ENCODE measurements at places on chromosomes 16 and 17.

- DNase-seq = no peak
Observed at GRCh38 chr16:86514481-86515376, 4.4 kb downstream of the FOXF1 start.

DNA sequence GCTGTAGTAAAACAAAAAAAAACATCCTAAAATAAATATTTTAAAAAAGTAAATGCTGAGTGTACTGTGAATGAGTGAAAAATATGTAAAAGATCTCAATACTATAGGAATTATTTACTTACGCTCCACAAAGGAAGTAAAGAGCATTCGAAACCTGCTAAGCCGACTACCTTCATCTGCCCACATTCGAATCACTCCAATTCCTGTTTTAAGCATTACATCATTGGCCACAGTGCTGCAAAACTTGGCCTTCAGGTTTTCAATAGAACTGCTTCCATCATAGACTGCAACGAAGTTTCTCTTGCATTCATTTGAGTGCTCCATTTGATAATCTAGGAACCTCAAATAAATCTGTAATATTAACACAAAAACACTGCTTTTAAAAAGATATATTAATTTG, 34.4 kb downstream of the NETO2 start:
- DNase-seq = no peak

- no peak for DNase-seq
Observed at GRCh38 chr16:66735891-66736290, 15.5 kb downstream of the DYNC1LI2 start.

- DNase-seq = no peak
Observed at GRCh38 chr16:31132303-31132979, 3.1 kb downstream of the PRSS8 start.

DNA sequence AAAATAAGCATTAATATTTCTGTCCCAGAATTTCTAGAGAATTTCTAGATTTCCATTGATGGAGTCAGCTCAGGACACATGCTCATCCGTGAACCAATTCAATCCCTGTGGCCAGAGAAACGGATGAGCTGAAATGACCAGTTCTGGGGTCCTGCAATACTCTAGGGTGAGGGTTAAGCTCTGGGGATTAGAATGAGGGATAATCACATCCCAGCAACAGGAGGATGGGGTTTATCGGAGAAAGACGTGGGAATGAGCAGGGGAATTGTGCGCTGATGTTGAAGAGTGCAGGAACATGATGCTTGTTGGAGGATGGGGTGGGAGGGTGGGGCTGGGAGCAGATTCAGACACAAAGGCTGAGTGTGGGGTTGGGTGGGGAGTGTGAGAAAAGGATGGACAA, 64.1 kb downstream of the SLC5A11 start:
- DNase-seq = no peak

- DNase-seq = no peak
Observed at GRCh38 chr17:73856556-73856955, 212.3 kb upstream of the SDK2 start.

- no peak for DNase-seq
Observed at GRCh38 chr17:8745586-8746500, 1.2 kb upstream of the CCDC42 start.

DNA sequence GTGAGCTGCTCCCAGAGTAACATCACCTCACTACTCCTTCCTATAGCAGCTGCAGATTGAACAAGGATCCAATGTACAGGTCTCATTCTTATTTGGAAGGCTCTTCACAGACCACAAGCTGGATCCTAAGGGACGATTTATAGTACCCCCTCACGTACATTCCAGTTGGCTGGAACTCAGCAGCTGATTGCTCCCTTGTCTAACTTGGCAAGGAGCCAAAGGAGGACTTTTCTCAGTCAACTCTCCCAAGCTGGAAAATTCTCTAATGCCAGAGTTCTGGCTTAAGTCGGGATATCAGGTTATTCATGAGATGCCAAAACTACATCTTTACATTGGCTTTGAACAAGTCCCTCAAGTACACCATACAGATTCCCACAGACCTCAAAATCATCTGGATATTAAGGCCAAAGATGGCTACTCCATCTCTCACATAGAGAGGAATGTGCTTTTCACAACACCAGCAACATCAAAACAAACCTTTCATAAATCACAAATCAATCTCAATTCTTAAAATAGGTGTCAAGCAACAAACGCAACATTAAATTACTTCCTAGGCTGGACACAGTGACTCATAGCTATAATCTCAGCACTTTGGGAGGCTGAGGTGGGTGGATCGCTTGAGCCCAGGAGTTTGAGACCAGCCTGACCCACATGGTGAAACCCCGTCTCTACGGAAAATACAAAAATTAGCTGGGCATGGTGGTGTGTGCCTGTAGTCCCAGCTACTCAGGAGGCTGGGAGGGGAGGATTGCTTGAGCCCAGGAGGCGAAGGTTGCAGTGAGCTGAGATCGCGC, 39.3 kb downstream of the SMG6 start:
- no peak for DNase-seq

- no peak for DNase-seq
Observed at GRCh38 chr16:4081521-4082021, 34.7 kb downstream of the ADCY9 start.

- no peak for DNase-seq
Observed at GRCh38 chr16:21023509-21024202, 123.1 kb downstream of the LYRM1 start.

DNA sequence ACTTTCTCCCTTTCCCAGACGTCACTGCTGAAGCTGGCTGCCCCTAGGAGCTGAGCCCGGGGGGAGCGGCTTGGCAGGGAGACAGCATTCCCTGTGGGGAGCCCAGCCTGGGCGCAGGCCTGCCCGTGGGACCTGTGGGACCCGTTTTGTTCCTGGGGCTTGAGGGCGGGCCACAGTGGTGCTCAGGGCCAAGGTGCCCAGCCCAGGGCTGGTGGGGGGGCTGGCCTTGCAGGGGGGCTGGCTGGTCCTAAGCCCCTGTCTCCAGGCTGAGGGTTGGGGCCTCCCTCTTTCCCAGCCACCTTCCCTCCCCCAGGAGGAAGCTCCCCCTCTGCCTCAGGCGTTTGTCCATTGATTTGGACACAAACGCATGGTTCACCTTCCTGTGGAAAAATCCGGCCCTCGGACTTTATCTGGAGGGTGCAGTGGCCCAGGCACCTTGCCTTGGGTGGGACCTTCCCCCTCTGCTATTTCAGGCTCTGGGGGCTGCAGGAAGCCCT, 4.4 kb downstream of the NHERF2 start:
- DNase-seq = no peak

DNA sequence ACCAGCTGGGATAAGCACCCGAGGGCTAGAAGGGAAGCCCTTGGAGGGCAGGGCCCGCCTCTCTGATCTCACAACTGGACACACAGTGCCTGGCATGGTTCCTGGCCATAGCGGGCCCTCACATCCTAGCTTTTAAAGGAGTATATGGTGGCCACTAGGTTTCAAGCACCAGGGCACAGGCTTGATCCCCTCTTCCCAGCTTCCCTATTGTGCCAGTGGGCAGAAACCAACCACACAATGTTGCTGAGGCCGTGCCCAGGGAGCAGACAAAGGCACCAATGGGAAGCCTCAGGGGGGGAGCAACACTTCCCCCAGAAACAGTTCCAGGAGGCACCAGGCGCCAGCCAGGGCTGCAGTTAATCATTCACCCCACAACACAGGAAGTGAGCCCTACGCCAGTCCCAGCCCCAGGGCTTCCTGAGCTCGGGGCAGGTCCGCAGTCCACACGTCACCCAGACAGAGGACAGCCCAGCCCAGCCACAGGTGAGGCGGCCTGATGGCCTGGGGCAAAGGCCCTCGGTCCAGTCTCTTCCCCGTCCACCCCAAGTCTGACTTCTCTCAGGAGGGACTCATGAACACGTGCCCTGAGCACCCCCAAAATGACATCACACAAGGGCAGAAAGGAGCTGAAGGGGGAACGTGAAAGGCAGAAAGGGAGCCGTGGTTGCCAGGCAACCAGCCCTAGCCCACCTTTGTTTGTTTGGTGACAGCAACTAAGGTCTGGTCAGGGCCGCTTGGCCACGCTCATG, 12.8 kb downstream of the SMIM5 start:
- DNase-seq = no peak

DNA sequence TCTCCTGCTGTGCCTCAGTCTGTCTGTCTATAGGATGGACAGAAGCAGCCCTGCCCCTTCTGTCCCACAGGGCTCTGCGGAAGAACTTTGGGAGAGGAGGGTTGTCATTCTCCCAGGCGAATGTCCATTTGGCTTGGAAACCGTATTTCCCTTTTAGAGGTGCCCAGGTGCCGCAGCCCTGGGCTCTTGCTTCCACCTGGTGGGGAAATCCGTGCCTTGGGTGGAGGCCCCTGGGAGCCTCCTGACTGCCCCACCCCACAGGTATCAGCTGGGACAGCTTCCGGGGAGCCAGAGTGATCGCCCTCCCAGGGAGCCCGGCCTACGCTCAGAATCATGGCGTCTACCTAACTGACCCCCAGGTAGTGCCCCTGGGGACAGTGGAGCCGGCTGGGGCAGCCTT, 12.7 kb downstream of the FCSK start:
- DNase-seq = no peak

- DNase-seq = no peak
Observed at GRCh38 chr17:2563543-2563942, 29.9 kb upstream of the PAFAH1B1 start.

DNA sequence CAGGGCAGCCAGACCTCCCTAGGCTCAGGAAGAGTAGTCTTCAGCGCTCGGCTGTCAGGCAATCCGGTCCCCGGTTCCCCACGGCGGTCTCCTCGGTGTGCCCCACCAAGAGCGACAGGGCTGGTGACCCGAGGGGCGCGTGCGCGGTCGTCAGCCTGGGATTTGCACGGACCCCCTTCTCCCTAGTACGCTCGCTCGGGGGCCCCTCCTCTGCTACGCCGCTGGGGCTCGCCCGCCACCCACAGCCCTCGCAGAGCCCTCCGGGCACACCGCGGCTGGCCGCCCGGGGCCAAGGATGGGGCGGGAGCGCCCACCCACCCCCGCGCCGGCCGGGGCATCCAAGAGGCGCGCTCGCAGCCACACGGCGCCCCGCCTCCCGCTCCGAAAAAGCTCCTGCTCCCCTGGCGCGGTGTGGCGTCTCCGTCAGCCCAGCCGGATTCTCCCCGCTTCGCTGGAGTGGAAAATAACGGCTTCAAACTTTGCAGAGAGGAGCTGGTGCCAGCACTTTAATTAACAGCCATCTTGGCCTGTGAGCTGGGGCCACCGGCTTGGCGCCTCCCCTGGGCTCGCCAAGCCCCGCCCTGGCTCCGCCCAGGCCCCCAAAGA, 2.1 kb upstream of the C1QL1 start:
- no peak for DNase-seq

DNA sequence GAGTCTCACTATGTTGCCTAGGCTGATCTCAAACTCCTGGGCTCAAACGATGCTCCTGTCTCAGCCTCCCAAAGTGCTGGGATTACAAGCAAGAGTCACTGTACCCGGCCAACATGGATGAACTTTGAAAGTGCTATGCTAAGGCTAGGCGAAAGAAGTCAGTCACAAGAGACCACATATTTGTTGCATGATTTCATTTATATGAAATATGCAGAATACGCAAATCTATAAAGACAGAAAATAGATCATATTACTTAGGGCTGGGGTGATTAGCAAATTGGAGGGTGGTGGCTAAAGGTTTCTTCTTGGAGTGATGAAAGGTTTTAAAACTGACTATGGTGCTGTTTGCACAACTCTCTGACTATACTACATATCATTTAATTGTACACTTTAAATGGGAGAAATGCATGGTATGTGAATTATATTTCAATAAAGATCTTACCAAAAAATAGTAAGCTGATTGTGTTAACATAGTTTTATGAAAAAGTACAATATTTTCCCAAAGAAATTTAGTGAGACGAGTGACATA, 1.2 kb upstream of the FLYWCH1 start:
- DNase-seq = no peak

- DNase-seq = no peak
Observed at GRCh38 chr17:59804901-59805465, 87.8 kb downstream of the TUBD1 start.

DNA sequence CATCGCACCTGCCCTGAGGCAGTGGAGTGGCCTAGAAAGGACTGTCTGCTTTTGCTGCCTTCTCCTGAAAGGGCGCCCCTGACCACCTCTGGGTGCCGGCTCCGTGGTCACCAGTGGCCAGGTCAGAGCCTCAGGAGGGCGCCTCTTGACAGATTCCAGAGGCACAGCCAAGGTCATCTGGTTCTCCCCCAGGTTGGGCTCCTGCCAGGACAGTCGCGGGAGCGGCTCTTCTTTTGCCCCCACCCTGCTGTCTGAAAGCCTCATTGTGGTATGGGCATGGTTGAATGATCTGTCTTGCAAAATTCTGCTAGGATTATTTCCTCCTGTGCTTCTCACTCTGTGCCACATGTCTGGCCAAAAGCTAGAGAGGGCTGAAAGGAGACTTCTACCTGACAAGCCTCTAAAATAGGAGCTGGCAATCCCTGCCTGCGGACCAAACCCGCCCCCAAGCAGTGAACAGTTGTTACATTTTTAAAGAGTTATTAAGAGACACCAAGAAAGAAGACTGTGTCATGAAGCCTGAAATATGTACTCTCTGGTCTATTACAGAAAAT, 82.8 kb downstream of the SNX29 start:
- no peak for DNase-seq

DNA sequence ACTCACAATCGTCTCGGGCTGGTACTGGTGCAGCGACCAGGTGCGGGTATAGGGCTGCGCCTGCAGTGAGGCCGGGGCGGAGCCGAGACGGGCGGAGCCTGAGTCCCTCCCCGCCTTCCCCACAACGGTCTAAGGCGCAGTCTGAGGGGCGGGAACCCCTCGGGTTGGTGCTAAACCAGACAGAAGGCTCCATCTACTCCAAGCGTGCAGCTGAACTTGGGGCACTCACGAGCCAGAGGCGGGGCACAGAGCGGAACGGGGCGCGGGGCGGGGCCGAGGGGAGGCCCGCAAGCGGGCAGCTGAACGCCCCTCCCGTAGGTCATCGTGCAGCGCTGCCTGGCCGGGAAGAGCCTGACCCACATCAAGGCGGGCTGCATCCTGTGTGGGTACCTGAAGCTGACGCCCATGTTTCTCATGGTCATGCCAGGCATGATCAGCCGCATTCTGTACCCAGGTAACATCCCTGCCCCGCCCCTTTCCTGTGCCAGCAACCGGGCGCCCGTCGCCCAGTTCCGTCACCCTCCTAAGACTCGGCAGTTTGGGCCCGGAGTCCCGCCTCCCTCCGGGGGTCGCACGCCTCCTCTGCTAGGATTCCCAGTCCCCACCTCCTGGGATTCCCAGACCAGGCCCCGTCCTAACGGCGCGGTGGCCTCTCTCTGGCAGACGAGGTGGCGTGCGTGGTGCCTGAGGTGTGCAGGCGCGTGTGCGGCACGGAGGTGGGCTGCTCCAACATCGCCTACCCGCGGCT, 5.0 kb downstream of the SLC5A2 start:
- peak; percentile 48 for DNase-seq

DNA sequence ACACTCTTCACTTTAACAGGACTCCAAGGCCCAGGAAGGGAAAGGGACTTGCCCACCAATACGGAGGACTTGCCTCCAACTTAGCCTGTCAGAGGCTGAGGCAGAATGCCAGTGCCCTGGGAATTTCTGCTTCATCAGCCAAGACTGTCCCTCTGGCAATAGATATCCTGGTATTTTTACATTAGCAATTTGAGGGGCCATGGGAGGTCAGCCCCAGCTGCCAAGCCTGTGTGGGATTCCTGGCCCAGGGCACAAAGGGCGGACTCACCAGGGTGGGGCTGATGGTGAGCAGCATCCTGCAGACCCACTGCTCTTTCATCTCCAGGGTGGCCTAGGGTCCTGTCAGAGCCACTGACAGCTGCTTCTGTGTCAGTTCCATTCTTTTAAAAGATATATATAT, 78.3 kb upstream of the CIBAR2 start:
- no peak for DNase-seq
